Nucleus accumbens (tissue), 56 donors: ENCODE measurements at places on chromosomes 4 and X.

- DNase-seq, result no peak
Observed at GRCh38 chr4:70298051-70298450, 36.7 kb upstream of the CABS1 start.

DNA sequence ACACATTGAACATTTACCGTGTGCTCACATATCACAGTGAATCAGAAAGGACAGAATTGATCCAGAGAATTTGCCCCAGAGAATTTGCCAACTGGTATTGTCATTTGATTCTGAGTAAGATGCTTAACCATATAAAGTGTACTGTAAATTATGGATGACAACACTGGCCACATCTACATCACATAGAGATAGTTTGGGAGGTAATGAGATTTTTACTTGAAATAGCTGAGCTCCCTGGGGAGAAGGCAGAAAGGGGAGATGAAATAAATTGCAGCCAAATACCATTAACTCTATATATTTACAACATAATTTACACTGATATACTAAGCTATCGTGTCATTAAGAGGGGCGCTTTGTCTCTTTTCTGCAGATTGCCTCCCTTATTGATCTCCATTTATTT, 564.0 kb downstream of the KCNIP4 start:
- no peak for DNase-seq

- DNase-seq, result no peak
Observed at GRCh38 chr4:106165351-106166010, 150.5 kb downstream of the TBCK start.

- no peak for DNase-seq
Observed at GRCh38 chr4:95267081-95267480, 281.7 kb downstream of the UNC5C start.

DNA sequence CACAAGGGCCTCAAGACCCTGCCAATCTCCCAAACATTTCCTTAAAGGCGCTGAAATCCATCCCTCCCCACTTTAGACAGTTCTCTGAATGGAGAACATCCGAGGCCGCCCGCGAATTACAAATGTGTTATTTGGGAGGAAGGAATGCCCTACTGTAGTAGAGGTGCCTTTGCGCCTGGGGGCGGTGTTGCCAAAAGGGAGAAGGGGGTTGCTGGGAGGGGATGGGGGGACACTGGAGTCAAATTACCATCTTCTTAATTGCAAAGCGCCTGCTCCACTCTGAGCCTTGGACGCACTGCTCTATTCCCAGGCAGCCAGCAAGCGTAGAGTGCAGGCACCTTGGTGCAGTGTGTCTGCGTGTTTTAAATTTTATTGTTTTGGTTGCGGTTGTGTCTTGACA, 2.7 kb downstream of the TMEM255A start:
- DNase-seq, result no peak

DNA sequence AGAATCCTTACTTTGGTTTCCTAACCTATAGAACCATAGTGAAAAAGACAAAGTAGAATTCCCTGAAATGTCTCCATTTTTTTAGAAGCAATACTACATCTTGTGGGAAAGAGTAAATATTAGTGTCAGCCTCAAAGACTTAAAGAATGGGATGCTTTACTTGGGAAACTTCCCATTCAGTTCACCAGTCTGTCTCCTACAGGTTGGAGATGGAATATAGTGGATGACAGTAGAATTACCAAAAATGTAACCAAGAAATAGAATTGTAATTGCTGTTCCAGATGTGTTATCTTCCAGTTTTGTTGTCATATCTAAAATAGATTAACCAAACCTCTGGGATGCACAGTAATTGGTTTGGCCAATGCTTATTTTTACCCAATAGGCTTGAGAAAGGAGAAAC, 338.6 kb upstream of the GRID2 start:
- DNase-seq, result no peak

DNA sequence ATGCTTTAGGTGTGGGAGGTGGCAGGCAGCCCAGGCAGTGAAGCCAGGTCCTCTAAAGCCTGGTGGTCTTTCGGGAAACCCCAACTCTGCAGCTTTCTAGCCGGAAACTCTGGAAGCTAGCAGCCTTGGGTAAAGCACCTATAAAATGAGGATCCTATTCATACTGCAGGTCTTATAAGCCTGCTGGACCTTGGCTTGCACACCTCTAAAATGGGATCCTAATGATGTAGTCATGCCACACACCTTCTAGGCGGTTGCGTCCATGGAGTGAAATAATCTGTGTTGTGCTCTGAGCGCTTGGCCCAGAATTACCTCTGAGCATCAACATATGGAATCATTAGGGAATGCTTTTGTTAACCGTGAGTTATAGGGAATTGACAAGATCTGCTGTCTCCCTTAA, 36.0 kb upstream of the STS start:
- DNase-seq, result no peak

GRCh38 chr4:13562876-13563275, 18.6 kb upstream of the NKX3-2 start:
- DNase-seq, result no peak

DNA sequence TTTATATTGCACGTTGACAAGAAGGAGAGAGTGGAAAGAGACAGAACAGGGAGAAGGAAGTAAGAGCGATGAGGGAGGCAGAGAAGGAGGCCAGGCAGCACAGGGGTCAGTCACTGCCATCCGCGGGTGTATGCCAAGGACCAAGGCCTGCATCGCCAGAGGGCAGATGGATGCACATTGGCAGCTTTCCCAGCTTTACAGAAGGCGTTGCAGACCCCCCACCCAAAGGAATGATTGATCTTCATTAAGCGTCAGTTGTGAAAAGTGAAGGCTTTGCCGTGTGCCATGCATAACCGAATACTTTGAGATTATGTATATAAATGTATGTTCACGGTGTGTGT, 21.6 kb downstream of the PIGG start:
- no peak for DNase-seq

DNA sequence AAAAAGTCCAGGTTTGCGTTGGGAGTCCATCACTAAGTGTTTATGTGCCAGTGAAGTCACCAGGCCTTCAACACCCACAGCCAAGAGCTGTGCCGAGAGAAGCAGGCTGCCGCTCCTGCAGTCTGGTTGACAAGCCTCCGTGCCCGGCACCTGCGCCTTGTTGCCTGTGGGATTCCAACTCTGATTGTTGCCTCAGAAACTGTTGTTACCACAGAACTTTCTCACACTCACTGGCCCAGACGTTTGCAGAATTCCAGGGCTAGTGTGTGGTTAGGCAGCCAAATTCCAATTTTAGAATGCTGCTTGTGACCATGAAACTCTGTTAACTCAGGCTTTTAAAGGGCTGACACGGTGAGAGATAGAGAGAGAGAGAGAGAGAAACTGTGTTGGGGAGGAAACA, 119.5 kb upstream of the LIMCH1 start:
- no peak for DNase-seq

DNA sequence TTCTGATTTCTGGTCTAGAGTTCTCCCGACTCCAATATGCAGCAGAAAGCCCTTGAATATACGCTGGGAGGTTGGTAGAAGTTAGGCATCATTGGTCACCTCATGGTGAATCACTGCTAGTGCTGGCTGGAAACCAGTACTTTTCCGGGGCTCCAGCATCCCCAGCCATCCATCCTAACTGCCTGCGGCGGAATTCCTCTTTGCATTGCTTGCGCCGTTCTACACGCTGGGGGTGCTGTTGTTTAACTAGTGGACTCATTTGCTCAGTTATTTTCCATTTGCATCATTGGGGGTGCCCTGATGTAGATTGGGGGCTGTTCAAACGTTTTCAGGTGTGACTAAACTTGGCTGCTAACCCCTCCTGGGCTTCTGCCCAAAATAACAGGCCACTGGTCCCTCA, 23.3 kb upstream of the GPR50 start:
- no peak for DNase-seq

GRCh38 chrX:55210931-55211677, 9.0 kb upstream of the PAGE5 start:
- no peak for DNase-seq

DNA sequence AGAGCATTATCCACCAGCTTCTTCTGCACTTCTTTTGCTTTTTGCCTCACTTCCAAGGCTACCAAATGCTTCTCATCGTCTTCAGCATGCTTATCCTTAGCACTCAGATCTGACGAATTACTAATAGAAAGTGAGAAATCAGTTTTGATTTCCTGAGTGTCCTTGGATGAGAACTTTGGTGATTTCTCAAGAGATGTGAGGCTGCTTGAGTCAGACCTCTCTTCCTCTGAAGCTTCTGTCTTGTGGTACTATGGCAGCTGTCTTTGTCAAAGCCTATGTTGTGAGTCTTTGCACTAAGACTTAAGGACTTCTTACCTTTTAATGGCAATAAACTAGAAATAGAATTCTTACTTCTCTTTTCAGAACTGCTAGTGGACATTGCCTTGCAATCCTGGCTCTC, 169.9 kb downstream of the CPE start:
- DNase-seq, result no peak

GRCh38 chr4:71025654-71026053, 32.2 kb downstream of the DCK start:
- DNase-seq, result no peak

DNA sequence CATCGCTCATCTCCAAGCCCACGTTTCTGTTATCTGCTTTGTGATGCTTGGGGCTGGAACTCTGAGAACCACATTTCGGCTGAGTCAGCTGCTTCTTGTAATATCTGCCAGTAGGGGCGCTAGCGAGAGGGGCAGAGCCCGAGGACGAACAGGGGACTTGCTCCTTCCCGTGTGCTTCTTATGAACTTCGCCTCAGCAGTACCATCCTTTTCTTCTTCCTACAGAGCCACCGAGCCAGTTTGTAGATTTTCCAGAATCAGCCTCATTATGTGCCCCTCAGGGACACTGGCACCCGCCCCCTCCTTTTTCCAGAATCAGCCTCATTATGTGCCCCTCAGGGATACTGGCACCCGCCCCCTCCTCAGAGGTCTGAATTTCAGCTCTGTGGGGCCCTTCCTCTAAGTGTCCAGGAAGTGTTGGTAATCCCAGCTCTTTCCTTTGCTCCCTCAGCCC, 441.7 kb upstream of the RASGEF1B start:
- DNase-seq, result no peak

DNA sequence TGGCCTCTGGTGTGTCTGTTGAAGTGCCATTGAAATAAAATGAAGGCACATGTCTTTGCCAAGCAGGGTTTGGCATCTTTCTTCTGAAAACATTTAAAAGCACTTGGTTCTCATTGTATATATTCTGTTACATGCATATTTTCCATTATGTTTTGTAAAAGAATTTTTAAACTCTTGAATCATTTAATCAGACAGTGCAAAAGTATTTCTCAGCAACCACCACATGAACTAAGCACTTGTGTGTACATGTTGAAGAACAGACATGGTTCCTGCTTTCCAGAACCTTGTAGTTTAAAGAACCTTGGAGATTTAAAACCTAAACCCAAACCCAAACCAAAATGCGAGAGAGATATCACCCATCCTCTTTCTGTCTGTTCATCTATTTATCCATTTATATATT, 220.3 kb upstream of the GIMD1 start:
- no peak for DNase-seq

- no peak for DNase-seq
Observed at GRCh38 chr4:88737307-88737941, 39.8 kb upstream of the NAP1L5 start.

DNA sequence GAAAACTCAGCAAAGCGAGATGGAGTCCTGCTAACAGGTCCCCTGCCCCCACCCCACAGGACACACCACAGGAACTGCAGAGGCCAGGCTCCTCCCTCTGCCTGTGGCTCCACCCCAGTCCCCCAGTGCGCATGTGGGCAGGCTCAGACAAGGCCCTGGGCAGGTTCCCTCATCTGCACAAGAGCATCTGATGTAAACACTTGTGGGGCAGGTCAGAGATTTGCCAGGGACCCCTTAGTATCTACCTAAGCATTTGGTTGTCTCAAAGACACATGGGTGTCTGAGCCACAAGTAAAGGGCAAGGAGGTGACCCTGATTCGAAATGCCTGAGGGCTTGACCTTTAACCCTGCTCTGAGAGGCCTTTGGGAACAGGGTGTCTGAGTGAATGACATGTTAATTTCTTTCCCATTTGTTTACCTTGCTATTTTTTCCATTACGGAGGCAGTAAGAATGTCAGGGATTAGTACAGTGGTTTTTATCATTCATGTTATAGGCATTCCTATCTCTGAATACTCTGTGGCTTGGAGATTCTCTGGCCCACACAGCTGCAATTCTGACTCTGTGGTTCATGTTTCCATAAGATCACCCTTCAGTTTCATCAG, 85.3 kb downstream of the ZNF518B start:
- DNase-seq, result no peak

GRCh38 chr4:183250831-183251230, 69.2 kb downstream of the CLDN22 start:
- DNase-seq, result no peak

DNA sequence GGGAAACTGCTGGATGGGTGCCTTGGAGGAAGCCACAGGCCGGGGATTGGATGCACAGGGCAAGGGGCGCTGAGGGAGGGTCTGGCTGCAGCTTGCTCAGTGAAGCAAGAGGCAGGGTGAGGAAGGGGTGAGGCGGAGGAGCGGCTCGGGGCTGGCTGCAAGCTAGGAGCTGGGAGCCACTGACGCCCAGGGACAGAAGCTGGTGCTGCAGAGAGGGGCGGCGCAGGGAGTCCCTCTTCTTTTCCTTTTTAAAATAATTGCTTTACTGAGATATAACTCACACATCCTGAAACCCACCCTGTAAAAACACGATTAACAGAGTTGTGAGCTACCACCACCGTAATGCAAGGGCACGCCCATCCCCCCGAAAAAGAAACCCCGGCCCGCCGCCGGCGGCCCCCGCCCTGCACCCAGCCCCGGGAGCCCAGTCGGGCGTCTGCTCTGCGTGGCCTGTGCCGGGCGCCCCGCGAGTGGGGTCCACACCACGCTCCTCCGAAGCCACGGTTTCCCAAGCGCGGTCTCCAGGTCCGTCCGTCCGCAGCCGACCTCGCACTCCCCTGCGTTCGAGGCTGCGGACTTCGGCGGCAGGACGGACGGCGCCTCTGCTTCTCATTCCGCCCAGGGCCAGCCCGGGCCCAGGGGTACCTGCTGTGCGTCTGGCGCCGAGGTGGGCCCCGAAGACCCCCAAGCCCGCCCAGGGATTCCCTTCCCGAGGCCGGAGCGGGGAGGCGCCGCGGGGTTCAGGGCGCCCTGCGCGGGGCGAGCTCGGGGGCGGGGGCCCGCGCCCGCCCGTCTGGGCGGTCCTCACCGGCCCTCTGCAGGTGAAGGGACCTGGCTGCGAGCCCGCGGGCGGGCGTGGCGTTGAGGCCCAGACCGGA, 866 bp upstream of the UVSSA start:
- DNase-seq, result no peak

DNA sequence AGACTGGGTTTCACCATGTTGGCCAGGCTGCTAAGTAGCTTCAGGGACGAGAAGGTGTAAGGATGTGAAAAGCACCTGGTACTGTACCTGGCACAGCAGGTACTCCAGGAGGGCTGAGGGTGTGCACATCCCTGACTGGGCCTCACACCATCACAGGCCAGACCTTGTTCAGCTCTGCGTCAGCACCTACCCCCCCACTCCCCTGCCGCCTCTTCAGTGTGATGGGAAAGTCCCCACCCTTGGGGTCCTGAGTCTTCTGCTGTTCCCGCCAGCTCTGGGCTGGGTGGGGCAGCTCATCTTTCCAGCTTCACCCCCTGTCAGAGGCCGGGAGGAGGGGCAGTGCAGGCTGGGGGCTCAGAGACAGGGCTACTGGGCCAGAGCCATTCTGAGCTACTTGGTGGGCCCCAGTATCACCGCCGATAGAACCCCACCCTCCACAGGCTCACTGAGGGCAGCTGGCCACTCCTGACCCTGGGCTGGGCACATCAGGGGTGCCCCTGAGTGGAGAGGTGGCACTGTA, 6.7 kb upstream of the SH3BP2 start:
- no peak for DNase-seq

- no peak for DNase-seq
Observed at GRCh38 chr4:128220286-128221235, 67.1 kb downstream of the PGRMC2 start.
